AG09309 (cell line): ENCODE measurements at places on chromosomes 7 and 10.

DNA sequence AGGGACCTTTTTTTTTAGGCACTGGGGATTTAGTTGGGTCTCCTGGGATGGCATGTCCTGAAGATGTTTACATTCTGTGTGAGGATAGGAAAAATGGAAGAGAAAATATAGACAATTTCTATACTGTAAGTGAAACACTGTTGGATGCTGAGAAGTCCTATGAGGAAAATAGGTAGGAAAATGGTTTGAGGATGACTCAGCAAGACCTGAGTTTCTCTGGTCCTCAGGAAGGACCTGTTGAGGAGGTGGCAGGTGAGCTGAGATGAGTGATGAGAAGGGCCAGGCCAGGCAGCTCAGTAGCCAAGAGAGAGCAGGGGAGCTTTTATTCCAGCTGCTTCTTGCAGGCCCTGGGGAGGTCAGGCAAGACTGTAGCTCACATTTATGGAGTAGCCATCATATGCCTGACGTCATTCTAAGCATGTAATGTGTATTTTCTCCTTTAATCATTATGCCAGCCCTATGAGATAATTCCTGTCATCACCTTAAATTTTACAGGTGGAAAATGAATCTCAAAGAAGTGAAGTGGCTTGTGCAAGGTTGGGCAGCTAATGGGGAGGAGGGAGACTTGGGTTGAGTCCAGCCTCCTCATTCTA is 19.1 kb upstream of the LRRC18 start:
- DNase-seq, result no peak

DNA sequence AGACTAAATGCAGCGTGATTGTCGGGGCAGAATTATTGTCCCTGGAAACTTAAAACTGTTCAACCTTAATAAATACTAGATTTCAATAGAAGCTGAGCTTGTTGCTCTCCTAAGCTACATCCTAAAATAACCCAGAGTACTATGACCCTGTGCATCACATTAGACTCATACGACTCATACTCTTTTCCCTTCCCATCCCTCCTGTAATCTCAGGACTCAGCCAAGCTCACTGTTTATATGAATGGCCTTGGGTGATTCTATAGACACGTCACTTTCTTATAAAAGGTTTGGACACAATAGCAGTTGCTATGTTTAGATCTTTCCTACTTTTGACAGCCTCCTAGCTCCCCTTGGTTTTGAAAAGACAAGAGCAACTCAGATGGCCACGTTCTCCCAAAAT is 17.2 kb downstream of the TCF7L2 start:
- DNase-seq, result no peak

GRCh38 chr7:36951257-36951697 is 227.0 kb upstream of the AOAH start:
- no peak for DNase-seq

- DNase-seq, result no peak
Observed at GRCh38 chr7:157545681-157546060, 208.9 kb downstream of the DNAJB6 start.

DNA sequence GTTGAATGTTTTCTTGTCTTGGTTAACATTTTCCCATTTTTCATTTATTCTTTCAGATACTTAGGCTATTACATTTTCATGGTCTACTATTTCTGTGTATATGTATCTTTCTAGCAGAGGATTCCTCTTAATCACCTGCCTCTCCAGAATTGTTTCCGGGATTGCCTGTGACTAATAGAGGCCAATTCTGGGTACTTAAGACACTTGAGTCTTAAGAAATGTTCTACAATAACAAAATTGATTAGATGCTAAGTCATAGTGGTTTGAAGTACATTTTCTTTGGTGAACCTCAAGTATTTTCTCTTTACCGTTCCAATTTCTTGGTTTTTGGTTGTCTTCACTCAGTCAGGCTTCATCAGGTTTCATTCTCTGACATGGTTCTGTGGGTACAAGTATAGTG is 26.4 kb downstream of the BBS9 start:
- DNase-seq, result peak; percentile 51
